Effector CD4-positive, alpha-beta T cell (primary cell): ENCODE measurements at places on chromosomes 3 and 15.

DNA sequence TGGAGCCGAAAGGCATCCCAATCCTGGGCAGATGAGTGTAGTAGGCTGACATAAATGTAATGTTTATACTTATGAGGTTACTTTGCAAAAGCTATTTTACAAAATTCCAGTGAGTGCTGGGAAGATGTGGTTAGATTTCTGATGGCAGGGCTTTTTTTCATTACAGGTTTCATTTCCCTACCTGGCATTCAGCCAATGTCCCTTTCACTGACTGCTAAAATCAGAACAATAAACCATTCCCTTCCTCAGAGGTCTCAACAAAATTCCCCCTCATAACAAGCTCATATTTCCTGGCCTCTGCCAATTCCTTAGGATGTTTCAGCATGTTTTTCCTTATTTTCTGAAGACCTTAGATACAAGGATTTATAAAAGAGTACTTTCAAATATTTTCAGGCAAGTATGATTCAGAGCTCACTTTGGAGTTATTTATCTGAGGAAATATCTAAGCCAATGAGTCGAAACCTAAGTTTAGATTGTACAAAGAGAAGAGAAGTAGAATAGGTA, 40.9 kb upstream of the CCDC80 start:
- DNase-seq, result no peak

- DNase-seq, result no peak
Observed at GRCh38 chr3:117557464-117558090, 848.0 kb downstream of the TUSC7 start.

DNA sequence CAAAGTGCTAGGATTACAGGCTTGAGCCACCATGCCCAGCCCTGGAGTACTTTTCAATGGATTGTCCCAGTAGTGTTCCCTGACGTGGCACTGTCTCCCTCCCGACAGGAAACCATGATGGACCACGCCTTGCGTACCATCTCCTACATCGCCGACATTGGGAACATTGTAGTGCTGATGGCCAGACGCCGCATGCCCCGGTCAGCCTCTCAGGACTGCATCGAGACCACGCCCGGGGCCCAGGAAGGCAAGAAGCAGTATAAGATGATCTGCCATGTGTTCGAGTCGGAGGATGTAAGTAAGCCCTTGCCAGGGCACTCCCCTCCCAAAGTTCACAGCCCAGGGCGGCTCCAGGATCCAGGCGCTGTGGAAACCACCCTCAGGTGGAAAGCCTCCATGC, 168.1 kb downstream of the NSMCE3 start:
- no peak for DNase-seq

- DNase-seq, result no peak
Observed at GRCh38 chr15:88028024-88028423, 228.5 kb downstream of the NTRK3 start.

DNA sequence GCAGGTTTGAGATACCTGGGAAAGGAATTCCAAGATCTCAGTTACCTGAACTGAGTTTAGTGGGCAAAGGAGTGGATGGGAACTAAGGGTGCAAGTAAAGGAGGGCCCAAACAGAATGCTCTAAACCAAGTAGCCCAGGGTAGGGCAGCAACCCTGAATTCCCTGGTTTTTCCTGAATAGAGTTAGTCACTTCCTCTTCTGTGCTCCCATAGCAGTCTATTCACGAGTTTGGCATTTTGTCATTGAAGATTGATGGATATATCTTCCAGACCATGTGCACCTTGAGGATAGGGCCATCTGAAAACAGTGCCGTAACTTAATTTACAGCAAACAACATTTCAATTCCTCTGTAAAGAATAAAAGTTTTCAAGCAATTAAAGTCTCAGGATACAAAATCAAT, 18.5 kb upstream of the PTX3 start:
- no peak for DNase-seq

DNA sequence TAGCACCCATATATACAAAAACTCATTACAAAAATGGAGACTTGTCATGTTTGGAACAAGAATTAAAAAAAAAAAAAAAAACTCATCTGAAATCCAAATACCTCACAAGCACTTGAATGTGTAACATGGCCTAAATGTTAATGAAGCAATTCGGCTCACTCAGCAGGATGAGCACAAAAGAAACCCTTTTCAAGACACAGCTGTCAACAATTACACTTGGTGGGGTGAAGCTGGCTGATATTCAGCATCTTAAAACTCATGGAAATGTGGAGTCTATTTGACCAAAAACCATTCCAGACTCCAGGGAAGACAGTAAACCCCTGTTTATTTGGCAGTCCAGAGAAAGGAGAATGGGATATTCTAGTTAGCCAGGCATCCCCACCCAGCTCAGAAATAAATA, 205.4 kb upstream of the TSC22D2 start:
- no peak for DNase-seq

- DNase-seq, result no peak
Observed at GRCh38 chr15:60889006-60889405, 340.1 kb downstream of the RORA start.

DNA sequence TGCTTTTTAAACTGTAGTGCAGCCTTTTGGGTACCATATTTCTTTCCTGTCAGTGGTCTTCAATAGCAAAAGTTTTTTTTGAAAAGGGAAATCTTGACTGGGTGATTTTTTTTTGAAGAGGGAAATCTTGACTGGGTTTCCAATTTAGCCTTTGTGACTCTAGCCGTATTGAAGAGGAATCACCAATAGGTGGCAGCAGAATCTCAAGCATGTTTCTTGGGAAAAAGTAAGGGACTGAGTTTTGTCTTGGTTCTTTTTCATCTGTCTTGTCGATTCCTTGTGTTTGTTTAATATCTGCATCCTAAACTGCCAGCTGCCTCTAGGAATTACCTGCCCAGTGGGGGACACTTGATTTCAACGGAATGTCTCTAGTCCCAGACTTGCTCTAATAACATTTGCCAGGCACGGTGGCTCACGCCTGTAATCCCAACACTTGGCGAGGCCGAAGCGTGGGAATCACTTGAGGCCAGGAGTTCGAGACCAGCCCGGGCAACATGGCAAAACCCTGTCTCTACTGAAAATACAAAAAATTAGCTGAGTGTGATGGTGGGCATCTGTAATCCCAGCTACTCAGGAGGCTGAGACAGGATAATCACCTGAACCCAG, 89.2 kb downstream of the RBPMS2 start:
- peak; percentile 17 for DNase-seq

DNA sequence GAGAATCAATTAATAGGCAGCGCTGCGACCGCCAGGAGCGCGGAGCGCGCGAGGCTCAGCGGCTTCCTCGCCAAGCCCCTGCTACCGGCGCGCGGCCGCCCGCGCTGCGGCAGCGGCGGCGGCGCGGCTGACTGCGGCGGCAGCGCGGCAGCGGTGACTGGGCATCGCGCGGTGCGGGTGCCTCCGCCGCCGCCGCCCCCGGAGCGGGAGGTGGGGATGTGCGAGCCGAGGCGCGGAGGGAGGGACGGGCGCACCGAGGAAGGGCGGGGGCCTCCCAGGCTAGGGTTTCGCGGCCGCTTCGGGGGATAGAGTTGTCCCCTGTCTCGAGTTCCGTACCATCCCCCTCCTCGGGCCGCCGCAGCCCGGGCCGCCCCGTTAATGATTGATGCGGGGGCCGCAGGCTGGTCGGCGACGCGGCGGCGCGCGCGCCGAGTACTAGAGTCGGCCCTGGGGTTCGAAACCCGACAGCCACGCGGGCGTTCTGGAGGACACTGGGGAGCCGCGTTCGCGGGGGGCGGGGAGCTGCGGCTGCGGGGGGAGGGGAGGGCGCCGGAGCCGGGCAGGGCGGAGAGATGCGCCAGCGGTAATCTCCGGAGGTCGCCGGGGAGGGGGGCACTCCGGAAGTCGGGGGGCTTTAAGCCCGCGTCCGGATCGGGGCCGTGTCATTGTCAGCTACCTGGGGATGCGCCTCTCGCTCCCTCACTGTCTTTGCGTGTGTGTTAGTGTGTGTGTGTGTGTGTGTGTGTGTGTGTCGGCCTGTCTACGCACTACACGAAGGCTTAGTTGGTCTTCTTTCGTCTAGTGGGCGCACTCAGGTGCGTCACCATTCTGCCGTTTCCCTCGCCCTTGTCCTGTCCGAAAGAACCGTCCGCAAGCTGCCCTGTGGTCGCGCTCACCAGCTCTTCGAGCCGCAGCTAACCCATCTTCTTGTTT, at the start of gene PAQR9:
Gene PAQR9 (minus strand): TSS at position 159 of the 933 bp plus-strand sequence. CDS start 338 bp downstream, outside the sequence.
- no peak for DNase-seq

GRCh38 chr3:146839727-146840375, 234.7 kb upstream of the PLSCR5 start:
- DNase-seq, result no peak
